Epithelial cell of prostate (primary cell): ENCODE measurements at places on chromosomes 6 and 20.

DNA sequence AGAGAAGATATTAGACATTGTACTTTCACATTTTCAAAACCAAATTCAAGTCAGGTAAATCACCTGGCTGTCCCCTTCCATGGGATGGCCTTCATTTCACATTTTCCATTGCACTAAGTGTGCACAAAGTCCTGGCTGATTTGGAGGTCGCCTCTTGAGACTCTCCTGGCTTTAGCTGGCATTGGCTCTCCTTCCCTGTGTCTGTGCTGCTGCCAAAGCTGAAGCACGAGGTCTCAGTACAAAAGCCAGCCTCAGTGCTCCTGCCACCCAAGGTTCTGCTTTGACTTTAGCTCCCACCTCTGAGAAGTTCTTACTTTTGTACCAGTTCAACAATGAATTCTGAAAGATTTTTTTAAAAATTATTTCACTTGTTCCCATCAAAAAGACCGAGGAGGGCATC lies 289.2 kb upstream of the CNR1 start:
- DNase-seq: no peak

DNA sequence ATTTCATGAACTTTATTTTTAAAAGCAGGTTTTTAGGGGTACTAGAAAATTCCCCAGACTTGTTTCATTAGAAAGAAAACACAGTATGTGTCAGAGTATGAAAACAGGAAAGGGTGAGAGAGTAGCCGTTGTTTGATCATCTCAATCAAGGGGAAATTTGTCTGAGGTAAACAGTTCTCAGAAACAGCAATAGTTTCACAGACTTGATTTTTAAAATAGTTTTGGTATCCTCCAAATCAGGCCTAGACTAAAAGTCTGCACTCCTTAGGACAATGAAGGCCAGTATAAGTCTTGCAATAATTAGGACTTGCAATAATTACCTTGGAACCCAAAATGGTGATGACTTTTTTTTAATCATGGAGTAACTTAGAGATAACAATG lies 176.6 kb upstream of the TAB2 start:
- no peak for DNase-seq

DNA sequence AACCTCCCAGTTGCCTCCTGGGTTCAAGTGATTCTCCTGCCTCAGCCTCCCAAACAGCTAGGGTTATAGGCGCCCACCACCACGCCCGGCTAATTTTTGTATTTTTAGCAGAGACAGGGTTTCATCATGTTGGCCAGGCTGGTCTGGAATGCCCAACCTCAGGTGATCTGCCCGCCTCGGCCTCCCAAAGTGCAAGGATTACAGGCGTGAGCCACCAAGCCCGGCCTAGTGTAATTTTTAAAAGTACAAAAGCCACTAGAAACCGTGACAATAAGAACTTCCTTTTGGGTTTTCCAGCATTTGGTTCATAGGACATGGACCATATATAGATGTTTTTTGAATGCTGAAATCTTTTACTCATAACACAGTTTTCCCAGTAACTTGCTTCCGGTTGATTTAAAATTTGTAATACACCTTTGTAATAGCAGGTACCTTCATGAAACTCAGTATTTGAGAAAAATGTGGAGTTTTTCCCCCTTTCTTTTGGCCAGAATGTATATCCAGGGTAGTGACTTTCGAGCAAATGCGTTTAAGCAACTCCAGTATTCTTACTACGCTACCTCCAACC lies 467 bp downstream of the PXT1 start:
- no peak for DNase-seq

DNA sequence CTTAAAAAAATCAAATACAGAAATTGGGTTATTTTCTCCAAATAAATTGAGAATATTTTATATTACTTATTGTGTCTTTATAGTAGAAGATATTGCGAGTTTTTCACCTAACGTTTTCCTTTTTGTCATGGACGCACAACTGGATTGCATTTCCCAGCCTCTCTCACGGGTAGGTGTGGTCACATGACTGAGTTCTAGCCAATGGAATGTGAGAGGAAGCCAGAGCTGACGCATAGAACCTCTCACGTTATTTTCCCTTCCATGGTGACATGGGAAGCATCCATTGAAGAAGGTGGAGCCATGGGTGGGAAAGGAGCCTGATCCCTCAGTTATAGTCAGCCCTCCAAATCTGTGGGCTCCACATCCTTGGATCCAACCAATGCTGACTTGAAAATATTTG lies 155.9 kb upstream of the UST start:
- DNase-seq: no peak

DNA sequence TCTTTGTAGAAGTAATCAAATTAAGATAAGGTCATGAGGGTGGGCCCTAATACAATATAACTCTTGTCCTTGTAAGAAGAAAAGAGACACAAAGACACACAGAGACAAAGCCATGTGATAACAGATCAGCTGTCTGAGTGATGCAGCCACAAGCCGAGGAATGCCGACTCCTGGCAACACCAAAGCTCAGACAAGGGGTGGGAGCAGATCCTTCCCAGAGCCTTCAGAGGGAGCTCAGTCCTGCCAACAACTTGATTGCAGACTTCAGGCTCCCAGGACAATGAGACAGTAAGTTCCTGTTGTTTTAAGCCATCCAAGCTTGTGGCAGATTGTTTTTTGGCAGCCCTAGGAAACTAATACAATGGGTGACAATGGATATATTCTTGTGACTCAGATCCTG lies 325.0 kb upstream of the AGPAT4 start:
- DNase-seq: no peak

GRCh38 chr6:47631269-47631772 lies 67.1 kb upstream of the ADGRF4 start:
- no peak for DNase-seq

DNA sequence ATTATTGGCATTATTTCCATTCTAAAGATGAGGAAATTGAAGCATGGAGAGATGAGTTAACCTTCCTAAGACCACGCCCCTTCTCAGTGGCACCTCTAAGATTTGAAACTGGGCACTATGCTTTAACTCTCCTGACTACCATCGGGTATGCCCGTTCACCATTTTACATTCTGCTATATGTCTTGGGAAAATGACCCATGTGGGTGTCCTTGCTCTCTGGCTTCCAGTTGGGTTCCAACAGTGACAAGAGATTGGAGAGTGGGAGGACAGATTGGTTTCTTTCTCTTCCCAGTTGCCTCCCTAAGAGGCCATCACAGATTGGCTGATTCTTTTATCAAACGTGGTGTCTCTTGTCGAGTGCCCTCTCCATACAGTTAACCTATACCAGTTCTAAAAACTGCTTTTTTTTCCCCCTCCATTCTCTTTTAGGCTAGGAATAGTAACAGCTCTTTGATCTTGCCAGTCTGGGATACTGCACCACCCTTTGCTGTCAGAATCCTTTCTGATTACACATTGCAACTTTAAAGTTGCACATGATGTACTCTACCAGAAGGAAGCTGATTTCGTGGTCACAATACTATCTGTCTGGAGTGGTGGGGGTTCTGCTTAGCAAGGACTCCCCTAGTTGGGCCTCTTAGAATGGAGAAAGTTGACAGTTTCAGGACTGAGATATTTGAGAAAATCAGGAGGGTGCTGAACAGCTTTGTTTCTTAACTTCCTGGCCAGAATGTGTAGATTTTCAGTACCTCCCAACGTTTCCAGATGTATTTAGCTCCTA lies 88.0 kb upstream of the ELOVL5 start:
- DNase-seq: no peak

- DNase-seq: no peak
These were observed 9.9 kb downstream of the ECI2 start for GRCh38 chr6:4125500-4125899.

DNA sequence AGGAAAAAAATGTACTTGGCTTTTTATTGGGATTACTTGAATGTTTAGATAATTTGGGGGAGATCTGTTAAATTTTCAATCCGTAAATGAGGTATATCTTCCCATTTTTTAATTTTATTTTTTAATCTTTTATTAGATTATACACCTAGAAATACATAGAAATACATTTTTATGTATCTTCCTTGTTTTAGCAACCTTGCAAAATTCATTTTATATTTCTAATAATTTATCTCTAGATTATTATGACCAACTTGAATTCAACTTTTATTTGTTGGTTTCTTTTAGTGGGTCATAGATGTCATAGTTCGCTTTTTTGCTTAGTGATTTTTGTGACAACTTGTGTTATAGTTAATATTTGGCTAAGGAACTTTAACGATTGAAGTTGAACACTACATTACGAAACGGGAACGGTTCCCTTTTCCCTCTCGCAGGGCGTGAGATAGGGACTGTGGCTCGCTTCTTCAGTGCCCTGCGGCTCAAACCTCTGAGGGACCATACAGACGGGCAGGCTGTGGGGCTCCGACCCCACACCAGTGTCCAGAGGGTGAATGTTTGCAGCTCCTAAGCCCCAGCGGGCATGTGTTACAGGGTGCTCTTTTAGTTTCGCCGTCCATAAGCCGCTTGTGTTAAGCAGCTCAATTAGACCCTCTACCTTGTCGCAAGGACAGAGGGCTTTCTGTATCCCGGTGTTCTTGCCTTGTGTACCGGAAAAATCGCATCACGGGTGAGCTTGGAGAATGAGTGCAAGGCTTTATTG lies 53.8 kb downstream of the PRND start:
- DNase-seq: no peak

GRCh38 chr20:38197217-38197616 lies 32.1 kb upstream of the TGM2 start:
- DNase-seq: no peak

DNA sequence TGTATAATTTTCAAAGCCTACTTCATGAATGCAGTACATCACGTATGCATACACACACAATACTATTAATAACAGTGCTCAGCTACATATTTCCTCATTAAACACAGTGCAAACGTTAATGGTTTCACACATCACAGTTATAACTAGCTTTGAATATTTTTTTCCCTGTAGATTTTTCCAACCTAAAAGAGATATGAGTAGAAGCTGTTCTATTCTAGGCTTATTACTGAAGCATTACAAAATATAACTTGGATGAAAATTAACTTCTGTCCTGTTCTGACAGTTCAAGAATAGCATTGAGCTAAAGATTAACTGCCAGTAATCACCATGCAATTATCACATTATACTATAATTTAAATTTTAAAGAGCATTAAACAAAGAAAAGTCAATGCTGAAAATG lies 6.2 kb downstream of the LMBRD1 start:
- DNase-seq: no peak

DNA sequence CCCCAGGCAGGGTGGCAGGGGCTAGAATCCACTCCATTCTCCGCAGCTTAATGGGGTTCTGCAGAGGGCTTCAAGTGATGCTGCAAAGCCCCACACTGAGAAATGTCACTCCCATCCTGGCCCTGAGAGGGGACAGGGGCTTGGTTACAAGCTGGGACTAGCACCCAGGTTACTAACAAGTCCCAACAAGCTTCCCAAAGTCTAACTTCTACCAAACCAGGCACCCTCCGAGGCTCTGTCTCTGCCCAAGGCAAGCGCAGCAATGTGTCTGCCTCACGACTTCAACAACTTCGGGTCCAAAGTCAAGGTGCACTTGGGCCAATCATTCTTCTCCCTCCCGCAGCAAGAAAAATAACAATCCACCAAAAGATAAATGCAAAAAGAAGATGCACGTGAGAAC lies 45.6 kb downstream of the NFATC2 start:
- DNase-seq: no peak

DNA sequence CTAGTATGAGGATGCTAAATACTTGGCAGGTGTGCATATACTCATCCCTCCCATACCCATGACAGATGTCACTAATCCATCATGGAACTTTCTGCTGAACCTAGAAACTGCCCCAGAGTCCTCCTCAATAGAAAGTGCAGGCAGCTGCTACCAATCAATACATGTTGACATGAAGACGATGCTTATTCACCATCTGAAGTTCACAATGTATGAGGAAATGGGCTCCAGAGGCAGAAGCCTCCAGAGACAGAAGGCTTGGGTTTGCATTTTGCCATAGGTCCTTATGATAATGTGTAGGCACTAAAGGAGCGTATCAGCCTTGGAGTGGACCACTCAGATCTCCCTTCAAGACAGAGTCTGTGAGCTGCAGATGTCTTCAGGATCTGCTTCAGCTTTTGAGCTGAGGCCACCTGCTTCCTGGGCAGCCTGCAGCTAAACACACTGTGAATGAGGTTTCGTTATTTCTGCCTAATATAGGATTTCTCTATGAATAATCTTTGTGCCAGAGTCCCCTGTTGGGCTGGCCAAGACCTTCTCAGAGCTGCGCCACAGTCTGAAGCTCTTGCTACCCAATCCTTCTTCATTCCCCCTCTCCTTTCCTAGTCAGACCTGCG lies 7.5 kb upstream of the KIAA1755 start:
- no peak for DNase-seq

DNA sequence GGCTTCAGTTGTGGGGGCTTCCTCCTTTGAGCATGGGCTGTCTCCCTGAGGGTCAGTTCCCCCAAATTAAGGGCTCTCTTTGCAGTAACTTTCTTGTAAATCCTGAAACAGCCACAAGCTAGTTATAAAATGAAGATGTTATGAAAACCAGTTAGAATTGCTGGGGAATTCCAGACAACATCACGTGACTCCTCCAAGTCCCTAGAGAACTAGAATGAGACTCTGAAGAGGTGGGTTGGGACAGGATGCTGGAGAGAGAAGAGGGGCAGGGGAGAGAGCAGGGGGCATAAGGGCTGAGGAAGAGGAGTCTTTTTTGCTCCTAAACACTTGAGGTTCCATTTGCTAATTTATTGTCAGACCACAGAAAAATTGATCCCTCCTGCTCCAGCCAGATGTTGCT lies 380.3 kb downstream of the DHX35 start:
- no peak for DNase-seq

- no peak for DNase-seq
These were observed 8.8 kb downstream of the GNL1 start for GRCh38 chr6:30547454-30547853.

DNA sequence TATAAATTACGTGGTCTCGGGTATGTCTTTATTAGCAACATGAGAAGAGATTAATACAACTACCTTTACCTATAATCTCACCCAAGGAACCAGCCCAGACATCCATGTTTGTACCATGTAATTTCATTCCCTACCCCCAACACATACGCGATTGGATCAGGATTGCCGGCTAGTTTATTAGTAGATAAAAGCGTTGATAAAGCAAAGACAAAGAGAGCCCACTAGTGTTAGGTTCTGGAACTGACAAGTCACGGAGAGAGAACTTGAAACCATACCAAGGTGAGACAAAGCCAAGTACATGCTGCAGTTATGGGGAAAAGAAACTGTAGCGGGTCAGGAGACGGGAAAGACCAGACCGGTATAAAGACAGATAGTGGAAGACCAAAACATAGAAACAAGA lies 37.4 kb upstream of the FAM135A start:
- no peak for DNase-seq

DNA sequence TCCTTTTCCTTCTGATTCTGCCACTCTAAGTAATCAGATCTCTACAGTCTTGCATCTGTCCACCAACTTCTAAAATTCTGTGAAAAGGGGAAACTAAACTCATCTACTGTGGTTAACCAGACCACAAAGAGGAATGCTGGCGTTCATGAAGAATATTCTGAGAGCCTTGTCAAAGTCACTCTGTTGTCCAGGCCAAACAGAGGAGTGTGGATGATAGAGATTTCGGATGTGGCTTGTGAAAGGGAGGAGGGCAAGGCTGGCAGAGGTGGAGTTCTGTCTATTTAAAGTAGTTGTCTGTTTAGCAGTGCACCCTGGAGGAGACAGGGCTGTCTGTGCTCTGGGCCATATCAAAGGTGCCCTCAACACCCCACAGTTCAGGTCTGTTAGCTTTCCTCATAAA lies 33.9 kb downstream of the CCN2 start:
- DNase-seq: no peak
